Esophagus squamous epithelium (tissue), 5 donors: ENCODE measurements at places on chromosomes 2 and 18.

GRCh38 chr2:72694715-72695496 lies 130.9 kb downstream of the EXOC6B start:
- DNase-seq: no peak

DNA sequence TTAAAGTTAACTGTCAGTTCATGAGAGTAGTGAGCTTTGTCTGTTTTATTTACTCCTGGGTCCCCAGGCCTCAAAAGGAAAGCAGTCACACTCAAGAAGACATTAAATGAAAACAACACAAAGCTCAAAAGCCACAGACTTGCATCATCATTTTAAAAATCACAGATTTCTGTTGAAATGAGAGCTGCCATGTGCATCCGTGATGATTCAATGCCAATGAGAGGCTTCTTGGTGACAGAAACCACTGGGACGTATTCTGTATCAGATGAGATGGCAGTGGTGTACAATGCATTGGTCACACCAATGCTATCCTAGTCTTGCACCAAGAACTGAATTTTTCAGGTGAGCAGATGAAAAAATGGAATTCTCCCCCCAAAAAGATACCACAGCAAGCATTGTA lies 204.8 kb downstream of the ANAPC1 start:
- DNase-seq: no peak

DNA sequence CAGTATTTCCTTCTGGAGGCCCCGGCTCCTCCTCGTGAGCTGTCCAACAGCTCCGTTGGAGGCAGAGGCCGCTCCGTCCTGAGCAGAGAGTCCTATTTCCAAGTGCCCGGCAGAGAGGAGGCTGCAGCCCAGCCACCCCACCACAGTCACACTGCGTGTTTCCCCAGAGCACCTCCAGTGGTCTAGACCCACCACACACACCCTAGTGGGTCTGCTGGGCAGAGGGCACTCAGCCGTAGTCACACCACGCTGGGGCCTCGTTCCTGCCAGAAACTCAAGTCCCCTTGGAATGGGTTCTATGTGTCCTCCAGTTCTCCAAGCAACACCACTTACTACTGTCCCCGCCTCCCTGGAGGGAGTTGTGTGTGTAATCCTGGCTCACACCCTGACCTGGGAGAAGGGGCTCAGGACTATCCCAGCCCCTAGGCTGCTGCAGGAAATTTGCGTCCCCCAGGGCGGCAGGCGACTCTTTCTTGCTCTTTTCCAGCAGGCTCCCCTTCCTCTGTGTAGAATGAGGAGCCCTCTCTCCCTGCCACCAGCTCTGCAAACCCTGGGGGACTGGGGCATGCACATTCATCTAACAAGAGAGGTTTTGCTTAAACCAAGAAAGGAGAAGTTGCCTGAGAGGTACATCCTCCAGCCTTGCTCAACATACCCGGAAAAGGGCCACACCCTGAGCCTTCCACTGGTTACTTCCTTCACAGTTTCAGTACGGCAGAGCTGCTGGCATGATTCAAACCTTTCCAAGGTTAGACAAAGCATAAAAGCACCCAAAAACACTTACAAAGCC lies 114.1 kb downstream of the NDUFA10 start:
- DNase-seq: peak; percentile 45

DNA sequence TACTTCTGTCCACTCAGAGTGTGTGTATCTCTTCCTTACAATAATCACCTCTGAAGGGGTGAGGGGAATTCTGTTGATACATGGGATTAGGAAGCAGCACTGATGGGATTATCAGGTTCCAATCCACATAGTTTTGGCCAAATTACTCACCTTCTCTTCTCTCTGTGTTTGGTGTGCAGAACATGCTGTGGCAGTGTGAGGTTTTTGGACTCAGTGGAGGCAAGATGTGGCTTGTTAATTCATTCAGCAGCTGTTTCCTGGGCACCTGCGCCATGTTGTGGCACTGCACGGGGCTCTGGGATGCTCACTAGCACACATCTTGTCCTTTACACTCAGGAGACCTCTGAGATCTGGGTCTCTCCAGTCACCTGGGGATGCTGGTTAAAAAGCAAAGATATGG lies 350.3 kb upstream of the HS6ST1 start:
- DNase-seq: no peak

- DNase-seq: no peak
These were observed 21.0 kb upstream of the GPR75 start for GRCh38 chr2:53880756-53881155.

DNA sequence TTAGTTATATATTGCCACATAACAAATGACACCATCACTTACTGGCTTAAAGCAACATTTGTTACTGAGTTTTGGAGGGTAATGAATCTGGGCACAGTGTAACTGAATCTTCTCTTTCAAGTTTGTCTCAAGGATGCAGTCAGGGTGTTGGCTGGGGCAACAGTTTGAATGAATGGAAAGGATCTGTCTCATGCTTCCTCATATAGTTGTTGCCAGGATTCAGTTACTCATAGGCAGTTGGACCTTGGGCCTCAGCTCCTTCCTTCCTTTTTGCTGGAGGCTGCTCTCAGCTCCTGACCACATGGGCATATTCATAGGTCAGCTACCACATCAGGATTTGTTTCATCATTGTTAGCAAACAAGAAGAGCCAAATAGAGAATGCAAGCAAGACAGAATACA lies 466.1 kb upstream of the MC4R start:
- DNase-seq: no peak

DNA sequence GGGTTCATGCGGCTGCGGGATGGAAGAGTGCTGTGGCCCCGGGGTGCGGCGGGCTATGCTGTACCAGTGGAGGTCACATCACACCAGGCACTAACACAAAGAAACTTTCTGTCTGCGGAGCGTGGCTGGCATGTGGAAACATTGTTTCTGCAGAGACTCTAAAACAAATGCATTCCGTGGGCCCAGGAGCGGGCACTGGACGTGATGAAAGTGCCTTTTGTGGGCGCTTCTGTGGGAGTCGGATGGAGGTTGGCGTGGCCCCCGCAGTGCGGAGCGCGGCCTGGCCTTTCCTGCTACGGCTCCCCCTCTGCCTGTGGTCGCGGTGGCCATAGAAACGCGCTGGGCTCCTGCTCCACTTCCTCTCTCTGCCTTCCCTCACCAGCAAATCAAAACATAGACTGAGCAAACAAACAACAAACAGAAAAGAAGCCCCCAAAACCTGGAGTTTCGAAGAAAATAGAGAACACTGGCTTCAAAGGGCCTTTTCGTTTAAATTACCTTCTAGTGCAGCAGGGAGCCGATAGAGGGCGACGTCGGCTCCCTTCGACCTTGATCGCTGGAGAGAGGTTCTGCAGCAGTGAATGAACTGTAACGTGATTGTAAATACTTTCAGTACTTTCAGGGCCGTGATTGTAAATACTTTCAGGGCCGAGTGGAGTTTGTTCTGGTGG lies 51.4 kb downstream of the KIF5C start:
- DNase-seq: no peak

DNA sequence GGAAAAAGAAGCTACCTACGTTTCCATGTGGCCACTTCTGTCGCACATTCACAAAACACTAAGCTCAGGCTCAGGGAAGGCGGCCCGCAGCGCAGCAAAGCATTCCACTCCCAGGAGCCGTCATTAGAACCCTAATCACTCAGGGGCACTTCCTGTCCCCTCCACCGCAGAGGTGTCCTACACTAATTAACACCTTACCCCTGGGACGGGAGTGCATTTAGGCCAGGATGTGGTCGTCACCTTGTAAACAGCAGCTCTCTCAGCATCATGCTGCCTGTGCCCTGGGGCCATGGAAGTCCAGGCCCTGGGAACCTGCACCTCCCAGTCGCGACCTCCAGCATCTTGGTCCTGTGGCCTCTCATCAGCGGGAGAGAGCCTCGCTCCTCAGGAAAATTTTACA lies 359.8 kb upstream of the SALL3 start:
- DNase-seq: no peak

DNA sequence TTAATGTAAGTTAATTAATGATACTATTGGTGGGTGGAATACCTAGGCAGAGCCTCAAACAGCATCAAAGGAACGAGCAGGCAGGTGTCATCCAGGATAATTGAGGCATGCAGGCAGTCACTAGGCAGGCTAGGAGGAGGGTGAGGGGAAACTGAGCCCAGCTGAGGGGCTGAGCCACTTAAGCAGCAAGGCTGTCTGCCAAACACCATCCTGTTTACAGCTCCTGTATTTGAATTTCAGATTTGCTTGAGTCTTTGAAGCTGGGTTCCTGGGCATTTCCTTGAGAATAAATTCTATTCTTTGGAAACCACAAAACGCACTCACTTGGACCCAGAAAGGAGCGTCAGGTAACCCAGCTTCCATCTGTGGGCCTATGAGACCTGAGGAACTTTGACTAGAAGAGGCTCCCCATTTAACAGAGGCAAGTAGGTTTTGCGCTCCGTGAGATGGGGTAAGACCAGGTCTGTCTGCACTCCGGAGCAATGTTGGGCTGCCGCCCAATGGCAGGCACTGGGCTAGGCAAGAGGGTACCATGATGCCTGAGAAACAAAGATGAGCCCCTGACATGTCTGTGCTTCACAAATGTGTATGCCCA lies 2.0 kb downstream of the EDAR start:
- no peak for DNase-seq

DNA sequence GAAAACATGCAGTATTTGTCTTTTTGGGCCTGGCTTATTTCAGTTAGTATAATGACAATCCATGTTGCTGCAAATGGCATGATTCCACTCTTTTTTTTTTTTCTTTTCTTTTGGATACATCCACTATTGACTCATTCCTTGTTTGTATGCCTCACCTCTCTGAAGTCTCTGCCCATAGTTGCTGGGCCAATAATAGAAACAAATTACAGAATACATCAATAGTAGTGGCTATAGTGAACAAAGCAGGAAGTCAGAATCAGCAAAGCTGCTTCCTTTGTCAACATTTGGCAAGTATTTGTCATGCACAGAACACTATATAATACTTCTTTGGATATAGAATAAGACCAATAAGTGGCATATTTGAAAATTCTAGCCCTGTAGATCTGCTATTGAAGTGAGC lies 609.7 kb downstream of the STK39 start:
- DNase-seq: no peak

GRCh38 chr18:49460976-49461601 lies 644 bp upstream of the DYM start:
- DNase-seq: no peak

DNA sequence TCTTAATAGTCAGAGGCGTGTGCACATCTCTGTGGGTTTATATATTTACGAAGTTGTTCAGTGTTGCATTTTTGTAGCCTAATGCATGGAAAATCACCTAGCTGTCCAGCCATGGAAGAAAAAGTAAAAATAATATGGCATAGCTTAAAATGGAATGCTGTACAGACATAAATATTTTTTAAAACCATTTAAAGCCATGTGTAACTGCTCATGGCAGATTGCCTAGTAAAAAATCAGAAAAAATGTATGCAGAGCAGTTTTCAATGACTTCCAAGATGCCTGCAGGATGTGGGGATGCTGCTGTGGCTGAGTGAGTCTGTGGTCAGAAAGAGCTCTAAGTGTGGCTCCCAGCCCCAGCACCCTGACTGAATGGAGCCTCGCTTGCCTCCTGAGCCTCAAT lies 64.8 kb upstream of the ALKAL2 start:
- DNase-seq: no peak

DNA sequence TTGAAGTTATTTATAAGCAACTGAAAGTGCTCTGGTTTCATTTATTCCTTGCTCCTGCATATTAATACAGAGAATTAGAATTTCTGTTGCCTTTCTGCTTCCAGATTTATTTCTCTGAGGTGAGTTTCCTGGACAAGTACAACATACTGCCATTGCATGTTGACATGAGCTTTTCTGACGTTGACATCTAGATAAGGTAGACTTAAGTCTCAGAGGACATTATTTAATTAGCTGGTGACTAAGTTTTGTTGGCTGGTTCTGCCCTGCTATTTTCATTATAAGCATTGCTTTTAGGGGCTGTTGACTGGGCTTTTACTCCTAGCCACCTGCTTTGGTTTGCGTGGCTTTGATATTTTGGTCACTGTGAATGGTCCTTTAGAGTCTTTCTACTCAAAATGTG lies 282.9 kb upstream of the SPRED2 start:
- no peak for DNase-seq

GRCh38 chr2:148674063-148675020 lies 29.8 kb downstream of the EPC2 start:
- DNase-seq: no peak

DNA sequence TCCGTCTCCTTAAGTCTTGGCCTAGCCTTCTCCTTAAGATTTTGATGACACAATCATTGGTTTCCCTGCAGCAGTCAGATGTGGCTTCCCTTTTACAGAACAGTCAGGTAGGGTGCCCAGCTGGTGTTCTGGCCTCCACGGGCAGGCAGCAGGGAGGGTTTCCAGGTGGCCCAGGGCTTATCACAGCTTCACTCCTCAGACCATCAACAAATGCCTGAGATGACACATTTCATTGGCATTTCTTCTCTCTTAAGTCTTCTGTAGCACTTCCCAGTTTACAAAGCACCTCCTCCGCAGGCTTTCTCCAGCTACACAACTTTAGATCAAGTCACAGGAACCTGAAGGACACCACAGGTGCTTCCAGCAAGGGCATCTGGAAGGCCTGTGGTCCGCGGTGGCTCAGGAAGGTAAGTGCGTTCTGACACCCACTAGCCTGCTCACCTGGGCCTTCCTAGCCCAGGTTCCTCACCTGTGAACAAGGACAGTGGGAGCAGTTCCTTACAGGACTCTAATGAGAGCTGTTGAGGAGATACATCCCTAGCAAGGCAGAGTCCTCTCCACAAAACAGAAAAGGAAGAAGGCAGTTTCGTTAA lies 37.6 kb downstream of the PTPN18 start:
- no peak for DNase-seq

DNA sequence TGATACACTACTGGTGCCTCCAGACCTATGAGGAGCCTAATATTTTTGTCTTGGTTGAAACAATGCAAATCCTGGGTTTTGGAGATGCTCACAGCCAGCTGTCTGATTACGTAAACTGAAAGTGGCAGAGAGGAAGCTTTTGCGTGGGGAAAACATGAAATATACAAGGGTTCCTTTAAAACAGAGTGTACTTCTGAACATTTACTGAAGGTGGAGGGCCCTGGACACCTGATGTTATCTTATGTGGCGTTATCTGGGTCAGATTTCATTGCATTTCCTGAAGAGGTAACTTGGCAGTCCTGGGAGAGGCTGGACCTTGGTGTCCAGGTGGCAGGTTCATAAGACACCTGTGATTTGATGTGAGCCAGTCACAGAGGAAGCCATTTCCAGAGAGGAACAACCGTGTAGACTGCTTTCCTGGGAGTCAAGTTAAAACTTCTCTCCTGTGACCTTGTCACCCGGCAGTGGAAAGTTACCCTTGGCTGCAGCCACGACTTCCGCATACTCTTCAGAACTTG lies 105.0 kb downstream of the NEDD4L start:
- no peak for DNase-seq

GRCh38 chr2:96945014-96945413 lies 41.4 kb downstream of the FAM178B start:
- no peak for DNase-seq

- no peak for DNase-seq
These were observed 2.5 kb downstream of the PXDN start for GRCh38 chr2:1741851-1742250.

GRCh38 chr18:79598633-79599175 lies 80.9 kb upstream of the CTDP1 start:
- DNase-seq: no peak

DNA sequence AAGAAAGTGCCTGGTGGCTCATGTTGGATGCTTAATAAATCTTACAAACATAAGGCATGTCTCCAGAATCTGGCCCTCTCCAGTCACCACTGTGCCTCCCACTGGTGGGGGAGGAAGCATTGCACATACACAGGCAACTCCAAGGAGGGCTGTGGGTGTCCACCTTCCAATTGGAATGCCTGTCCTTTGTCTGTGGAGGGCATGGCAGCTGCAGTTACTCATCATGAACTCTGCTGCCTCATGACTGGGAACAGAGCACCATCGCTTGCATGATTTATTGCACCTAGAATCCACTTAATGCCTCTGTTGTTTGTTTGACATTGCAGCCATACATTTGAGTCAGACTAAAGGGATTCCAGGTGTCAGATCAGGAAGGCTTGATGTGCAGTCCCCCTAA lies 278.9 kb downstream of the PRKCE start:
- DNase-seq: no peak
